ENCODE measurements at places on chromosomes 7 and 10. TPM values are rescaled to one million over a fixed set of nuclear protein-coding genes. Genes with fewer than 3 reads are reported as not detected.

The SPDYE16 gene
- total RNA-seq: 0.09 TPM

The AGK gene
- 28.7 TPM for total RNA-seq

- no peak for DNase-seq
Observed at GRCh38 chr10:54665095-54665494, 135.9 kb downstream of the PCDH15 start.

- DNase-seq: no peak
Observed at GRCh38 chr10:66277481-66277880, 648.4 kb upstream of the LRRTM3 start.

The STAG3 gene
- 0.90 TPM for total RNA-seq

The TRDMT1 gene
- total RNA-seq: 11.9 TPM

DNA sequence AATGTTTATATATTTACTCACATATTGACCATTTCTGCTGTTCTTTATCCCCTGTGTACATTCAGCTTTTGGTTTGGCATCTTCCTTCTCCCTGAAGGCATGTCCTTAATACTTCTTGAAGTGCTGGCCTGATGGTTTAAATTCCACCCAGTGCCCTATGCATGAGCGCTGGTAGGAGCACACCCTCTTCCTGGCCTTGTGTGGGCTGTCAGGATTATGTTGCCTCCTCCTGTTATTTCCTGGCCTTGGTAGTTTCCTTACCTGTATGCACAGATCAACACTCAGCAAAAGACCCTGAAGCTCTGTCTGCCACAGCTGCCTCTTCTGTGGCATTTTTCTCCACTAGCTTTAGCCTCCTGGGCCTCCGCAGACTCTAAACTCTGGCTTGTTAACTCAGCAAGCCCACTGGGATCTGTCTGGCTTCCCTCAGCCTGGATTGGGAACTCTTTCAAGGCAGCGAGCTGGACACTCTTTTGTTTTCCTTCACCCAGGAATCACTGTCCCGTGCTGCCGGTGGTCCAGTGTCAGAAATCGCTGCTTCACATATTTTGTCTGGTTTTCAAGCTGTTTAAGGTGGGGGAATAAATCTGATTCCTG is 595.2 kb downstream of the SDK1 start:
- DNase-seq: no peak

DNA sequence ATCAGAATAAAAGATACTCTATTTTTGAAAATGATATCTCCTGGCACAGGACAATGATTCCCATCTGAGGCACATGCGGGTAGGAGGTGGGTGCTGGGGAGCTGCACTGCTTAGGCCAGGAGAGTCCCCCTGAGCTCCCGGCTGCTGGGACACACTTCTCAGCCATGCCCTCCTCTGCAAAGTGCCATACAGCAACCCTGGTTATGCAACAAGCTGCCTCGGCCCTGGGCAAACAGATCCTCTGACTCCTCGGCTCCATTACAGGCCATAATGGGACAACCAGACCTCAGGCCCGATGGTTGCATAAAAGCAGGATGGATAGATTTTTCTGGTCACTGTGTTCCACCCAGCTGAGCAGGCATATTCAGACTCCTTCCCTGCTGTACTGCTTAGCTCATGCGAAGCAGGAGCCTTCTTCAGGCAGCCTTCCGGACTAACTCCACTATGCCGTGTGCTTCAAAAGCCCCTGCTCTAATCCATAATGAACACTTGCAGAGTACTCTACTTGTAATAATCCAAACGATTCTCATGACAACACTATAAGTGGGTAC is 6.5 kb upstream of the LEP start:
- no peak for DNase-seq

DNA sequence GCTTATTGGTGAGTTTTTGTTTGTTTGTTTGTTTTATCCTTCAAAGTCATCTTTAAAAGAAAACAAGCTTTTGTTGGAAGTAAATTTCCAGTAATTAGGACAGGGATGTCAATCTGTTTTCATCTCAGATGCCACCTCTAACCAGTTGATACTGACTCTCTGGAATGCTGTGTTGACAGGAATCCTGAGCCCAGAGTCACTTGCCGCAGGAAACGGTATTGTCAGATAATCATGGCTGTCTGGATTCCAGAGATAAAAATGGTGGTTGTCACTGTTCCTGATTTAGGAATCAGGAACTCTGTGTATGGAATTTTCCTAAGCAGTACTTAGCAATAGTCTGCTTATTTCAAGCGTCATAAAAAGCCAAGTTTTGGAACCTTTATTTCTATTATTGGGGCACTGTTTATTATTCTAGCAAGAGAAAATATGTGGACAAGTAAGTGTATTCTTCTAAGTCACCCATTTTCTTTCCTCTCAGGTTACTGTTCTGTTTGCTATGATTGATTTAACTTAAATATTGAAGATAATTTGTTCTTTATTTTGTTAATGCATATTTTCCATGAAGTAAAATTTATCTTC is 39.2 kb downstream of the CDC123 start:
- no peak for DNase-seq

GRCh38 chr10:96448021-96448457 is 65.7 kb downstream of the TLL2 start:
- no peak for DNase-seq

GRCh38 chr10:82278401-82279182 is 403.6 kb downstream of the NRG3 start:
- no peak for DNase-seq

- no peak for DNase-seq
Observed at GRCh38 chr10:31031205-31031557, 484 bp downstream of the ZNF438 start.

DNA sequence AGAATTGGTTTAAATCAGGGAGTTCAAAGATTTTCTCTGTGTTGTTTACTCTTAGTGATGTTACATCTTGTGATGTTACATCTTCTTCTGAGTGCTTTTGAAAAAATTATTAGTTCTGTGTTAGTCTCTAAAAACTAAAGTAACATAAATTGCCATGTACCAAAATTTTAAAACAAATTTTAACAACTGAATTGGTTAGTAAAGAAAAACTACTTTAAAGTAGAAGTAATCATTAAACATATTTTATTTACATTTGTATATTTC is 5.2 kb upstream of the IGF2BP3 start:
- no peak for DNase-seq

DNA sequence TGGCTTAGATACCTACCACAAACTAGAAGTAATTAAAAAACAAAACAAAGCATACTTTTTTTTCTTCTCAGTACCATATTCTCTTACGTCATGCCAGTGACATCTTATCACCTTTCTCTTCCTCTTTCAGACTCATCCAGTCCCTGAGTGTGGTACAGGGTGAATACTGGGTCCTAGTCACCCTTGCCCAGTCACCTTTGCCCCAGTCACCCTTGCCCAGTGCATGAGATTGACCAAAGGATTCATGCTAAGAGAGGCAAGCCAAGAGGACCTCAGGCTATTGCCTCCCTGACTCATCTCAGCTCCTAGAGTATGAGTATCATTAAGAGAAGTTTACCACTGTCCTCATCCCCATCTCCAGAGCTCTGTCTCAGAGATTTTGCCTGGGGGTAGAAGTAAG is 10.0 kb upstream of the TSPAN12 start:
- DNase-seq: no peak

GRCh38 chr10:63343476-63343875 is 122.3 kb downstream of the JMJD1C start:
- DNase-seq: no peak

GRCh38 chr7:157335991-157336382 is 817 bp upstream of the DNAJB6 start:
- no peak for DNase-seq

DNA sequence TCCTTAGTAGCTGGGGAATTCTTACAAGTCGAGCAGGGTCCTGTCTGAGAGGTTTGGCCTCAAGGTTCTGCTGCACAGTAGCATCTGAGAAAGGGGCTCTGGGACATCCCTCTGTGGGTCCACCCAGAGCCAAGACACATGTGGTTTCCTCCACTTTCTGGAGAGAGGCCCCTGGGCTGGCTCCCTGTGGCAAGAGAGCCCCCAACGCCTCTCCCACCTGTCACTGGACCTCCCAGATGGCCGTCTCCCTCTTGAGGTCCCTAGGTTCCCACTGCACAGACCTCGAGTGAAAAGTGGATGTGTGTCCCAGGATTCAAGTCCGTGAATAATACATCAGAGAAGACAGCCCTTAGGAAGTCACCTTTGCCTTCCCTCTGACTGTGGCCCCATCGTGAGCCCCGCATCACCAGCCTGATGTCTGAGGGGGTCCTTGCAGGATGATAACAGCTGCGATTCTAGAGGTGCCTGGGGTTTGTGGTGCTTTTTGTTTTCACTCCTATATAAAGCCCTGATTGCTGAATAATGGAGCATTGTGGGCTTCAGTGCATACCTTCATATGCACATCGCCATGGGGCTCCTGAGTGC is 319.0 kb downstream of the GLRX3 start:
- no peak for DNase-seq

DNA sequence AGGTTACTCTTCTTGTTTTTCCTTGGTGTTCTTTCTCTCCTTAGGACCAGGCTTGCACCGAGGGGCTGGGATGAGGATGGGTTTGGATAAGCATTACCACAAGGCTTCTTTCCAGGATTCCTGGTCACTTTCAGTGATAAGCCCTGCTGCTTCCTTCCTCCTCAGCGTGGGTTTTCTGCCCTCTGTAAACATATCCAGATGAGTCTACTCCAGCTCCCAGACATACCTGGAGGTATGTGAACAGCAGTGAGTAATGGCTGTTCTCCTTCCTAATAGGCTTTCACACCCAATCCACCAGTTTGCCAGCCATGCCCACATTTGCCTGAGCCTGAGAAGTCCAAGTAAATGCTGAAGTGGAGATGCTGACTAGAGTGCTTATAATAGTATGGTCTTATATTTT is 229.8 kb upstream of the YAE1 start:
- no peak for DNase-seq

DNA sequence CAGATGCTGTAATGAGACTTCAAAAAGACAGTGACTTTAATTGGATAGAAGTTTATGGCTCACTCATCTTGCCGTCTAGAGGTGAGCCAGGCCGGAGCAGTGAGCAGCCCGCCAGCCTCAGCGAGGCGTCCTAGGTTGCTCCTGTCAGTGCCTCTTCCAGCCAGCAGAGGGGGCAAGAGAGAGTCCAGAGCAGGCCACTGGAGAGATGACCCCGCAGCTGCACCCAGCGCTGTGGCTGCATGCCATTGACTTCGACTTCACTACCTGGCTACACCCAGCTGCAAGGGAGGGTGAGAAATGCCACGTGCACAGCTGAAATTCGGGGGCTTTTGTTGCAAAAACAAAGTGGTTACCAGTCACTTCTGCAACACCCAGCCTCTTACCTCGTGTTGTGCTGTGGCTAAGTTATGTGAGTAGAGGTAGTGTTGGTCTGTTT is 26.5 kb downstream of the NUB1 start:
- DNase-seq: peak; percentile 78

The SCART1 gene
- 1.6 TPM for total RNA-seq

- no peak for DNase-seq
Observed at GRCh38 chr7:131166066-131166465, 161.6 kb upstream of the MKLN1 start.

The OPALIN gene
- not detected for total RNA-seq

The SPDYE5 gene
- total RNA-seq: not detected

DNA sequence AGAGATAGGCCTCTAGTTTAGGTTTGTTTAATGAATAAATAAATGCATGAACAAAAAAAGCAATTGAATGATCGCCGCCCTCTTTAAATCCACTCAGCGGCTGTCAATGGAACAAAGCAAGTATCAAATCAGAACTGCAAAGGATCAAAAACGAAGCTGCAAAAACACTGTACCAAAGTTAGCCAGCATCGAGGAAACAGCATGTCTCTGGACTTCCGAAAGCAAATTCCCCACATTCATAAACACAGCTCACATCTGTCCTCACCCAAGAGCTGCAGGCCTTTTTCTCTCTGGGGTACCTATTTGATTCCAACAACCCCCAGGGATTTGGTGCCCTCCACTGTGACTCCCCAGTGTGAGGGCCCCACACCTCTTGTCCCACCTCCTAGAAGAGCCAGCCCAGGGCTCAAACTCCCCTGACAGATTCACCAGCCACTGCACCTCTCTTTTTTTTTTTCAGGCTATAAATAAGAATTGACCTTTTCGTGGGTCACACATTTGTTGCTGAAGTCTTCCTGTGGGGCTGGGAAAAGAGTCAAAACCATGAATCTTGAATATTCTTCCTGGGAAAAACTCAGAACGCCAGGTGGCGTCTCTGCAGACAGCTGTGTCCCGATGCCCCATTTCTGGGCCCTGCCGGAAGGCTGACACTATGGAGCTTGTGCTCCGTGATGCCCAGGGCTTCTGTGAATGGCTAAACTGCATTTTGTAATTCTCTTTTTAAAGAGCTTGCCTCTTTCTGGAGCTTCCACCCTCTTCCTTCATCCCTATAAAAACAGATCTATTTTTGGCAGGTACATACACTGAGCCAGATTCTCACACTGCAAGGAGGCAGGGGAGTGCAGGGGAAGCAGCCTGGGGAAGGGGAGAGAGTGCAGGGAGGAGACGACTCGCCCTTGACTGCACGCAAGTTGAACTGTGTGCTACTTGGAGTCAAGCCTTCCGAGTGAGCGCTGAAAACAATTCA is 51.7 kb downstream of the HSPA12A start:
- DNase-seq: peak; percentile 20

The SFTPD gene
- not detected for total RNA-seq

GRCh38 chr10:43120929-43121314 is 17.3 kb upstream of the CSGALNACT2 start:
- DNase-seq: no peak

GRCh38 chr10:126387931-126388911 is at the start of gene ADAM12:
Gene ADAM12, minus strand, starts transcription at chr10:126388477. Its CDS starts 332 bp downstream, at chr10:126388145.
- DNase-seq: peak; percentile 85

The FZD1 gene
- 28.7 TPM for total RNA-seq

DNA sequence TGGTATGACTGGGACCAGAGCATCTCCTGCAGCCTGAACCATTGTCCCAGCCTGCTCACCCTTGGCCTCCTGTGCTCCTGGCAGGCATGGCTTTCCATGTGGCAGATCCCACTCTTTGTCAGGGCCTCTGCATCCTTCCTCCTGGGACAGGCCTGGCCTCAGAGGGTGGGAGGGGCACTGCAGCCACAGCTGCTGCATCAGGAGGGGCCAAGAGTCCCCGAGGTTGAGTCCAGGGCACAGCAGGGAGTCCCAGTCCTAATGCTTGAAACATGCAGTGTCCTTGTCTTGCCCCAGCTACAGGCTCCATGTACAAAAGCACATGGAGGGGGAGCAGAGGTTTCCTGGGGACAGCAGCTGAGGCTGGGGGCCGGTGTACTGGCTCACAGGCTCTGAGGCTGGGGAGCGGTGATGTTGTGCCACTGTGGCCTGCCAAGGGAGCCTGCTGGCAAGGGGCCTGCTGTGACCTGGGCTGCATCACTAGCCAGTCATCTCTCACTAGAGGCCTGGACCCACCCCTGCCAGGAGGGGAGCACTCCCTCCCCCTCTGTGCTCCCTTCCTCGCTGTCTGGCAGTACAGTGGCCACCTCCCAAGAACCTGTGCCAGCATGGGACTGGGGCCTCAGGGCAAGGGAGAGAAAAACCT is 144.8 kb downstream of the ZNF248 start:
- no peak for DNase-seq

- DNase-seq: peak; percentile 62
Observed at GRCh38 chr10:77582710-77583115, 54.9 kb downstream of the KCNMA1 start.

The CFAP46 gene
- total RNA-seq: 0.09 TPM

- no peak for DNase-seq
Observed at GRCh38 chr7:129462420-129462819, 28.2 kb downstream of the STRIP2 start.

All from fibroblast of the aortic adventitia (primary cell).